NCI-H187 (cell line): ENCODE measurements at places on chromosomes 6 and 20.

DNA sequence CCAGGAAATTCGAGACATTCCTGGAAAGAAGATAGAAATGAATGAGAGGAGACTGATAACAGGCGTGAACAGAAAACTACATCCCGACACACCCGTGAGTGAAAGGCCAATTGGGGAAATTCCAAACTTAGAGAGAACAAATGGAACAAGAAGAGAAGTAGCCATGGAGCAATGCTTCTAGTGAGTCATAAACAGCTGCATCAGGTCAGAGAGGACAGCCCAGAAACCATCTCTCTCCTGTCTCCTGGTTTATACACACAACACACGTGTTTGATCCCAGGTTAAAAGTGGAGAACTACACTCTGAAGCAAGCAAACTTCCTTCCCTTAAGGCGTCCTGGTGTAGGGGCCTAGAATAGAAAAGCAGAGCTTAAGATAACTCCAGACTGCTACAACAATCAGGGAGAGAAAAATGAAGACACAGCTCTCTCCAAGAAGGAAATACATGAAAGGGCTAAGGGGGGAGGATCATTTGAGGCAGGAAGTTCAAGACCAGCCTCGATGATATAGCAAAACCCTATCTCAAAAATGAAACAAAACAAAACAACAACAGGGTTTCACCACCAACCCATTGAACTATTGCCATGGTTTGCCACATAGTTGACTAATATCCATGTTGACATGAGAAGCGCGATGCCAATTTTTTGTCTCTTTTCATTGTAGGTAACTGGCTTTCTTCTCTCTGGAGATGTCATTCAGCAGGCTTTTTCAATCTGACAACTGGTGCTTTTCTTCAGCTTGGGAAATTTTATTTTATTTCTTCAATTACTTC is 26.9 kb downstream of the NRN1 start:
- no peak for DNase-seq

- DNase-seq = no peak
These were observed 50.7 kb upstream of the ENPP4 start for GRCh38 chr6:46079061-46079460.

- DNase-seq = no peak
These were observed 121.6 kb downstream of the CD164 start for GRCh38 chr6:109260701-109261100.

DNA sequence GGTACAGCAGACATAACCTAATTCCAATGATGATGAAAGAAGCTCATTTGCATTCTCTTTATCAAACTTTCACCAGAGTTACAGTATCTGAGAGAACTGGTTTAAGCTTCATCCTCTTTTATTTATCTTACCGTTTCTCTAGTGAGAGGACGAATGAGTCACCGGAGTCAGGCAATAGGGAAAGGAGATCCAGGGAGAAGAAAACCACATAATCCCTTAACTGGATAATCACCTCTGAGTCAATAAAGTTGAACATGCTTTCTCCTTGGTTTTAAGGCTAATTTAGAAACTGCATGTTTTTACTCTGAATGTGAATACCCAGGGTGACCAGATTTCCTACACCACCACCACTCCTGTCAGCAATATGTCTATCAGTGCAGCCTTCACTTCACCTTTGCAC is 313.7 kb upstream of the TBX18 start:
- DNase-seq = no peak

- DNase-seq = no peak
These were observed 11.7 kb downstream of the CTCFL start for GRCh38 chr20:57513199-57513598.
